ENCODE measurements at places on chromosomes 2 and 18. TPM values are rescaled to one million over a fixed set of nuclear protein-coding genes. Genes with fewer than 3 reads are reported as not detected.

- DNase-seq, result no peak
Observed at GRCh38 chr2:137173463-137173862, 408.1 kb downstream of the THSD7B start.

- no peak for DNase-seq
Observed at GRCh38 chr2:88307817-88308216, 137.7 kb downstream of the THNSL2 start.

Gene PMAIP1
- 3.0 TPM for total RNA-seq

Gene ST6GAL2
- 0.93 TPM for total RNA-seq

Gene ATP6V1B1
- total RNA-seq, result 0.89 TPM

Gene PDE11A
- total RNA-seq, result 0.34 TPM

- DNase-seq, result no peak
Observed at GRCh38 chr2:221399183-221399582, 172.9 kb downstream of the EPHA4 start.

GRCh38 chr2:98608962-98609604, 694 bp downstream of the UNC50 start:
- peak; percentile 19 for DNase-seq

GRCh38 chr2:30278419-30278818, 47.1 kb downstream of the LBH start:
- no peak for DNase-seq

- DNase-seq, result no peak
Observed at GRCh38 chr2:198186257-198186656, 381.9 kb downstream of the PLCL1 start.

GRCh38 chr2:62192811-62193210, 3.1 kb upstream of the B3GNT2 start:
- no peak for DNase-seq

Measured in left lung (tissue), 14 donors.